KG1 (cell line): ENCODE measurements at places on chromosomes 3 and 15.

DNA sequence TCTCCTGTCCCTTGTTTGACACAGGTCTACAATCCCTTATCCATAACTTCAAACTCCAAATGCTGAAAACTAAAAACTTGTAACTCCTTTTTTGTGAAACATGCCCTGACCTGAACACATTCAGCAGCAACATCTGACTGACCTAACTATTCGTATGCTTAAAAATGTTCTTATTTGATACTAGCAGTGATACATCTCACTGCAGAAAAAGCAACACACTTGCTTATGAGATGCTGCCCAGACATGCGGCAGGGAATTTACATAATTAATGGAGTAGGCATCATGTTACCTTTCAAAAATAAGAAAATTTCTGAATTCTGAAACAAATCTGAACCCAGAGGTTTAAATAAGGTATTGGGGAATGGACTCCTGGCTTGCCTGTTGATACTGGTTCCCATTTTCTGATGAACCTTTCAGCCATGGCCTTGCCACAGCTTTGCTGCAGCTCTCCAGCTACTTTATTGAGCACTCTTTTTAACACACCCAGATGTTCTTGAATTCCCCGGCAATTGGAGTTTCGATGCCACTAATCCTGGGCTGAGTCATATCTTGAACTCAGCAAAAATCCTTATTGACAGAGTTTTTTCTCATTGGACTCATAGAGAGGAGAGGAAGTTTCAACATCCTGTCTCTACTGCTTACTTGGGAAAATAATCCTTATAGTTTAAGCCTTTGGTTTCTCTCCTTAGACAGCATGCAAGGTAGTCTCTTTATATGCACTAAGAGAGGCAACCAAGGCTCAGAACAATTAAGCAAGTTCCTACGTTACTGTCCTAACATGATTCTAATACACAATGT lies 296.6 kb upstream of the LMCD1 start:
- no peak for DNase-seq

- DNase-seq: no peak
Measured at GRCh38 chr3:58001979-58002378, 6.2 kb upstream of the FLNB start.

GRCh38 chr3:53519065-53519709 lies 24.8 kb downstream of the CACNA1D start:
- no peak for DNase-seq

DNA sequence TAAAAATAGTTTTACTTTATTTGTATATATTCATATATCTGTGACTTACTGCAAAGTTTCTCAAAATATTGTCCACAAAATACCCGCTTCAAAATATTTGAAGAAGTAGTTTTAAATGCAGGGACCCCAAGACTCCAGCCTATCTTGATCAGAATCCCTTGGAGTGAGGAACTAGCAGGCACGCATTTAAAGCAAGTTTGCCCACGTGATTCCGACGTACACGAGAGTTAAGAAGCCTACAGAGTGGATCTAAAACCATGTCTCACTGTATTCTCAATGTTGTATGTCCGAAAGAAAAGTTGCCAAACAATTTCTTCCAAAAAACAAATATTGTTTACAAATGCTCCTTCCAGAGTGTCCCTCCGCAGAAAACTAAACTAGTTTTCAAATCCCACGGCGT lies 1.7 kb downstream of the GABRB3 start:
- no peak for DNase-seq

- DNase-seq: no peak
Measured at GRCh38 chr3:152076148-152076547, 192.6 kb upstream of the MBNL1 start.

GRCh38 chr3:179141890-179142289 lies 6.3 kb upstream of the PIK3CA start:
- DNase-seq: no peak

DNA sequence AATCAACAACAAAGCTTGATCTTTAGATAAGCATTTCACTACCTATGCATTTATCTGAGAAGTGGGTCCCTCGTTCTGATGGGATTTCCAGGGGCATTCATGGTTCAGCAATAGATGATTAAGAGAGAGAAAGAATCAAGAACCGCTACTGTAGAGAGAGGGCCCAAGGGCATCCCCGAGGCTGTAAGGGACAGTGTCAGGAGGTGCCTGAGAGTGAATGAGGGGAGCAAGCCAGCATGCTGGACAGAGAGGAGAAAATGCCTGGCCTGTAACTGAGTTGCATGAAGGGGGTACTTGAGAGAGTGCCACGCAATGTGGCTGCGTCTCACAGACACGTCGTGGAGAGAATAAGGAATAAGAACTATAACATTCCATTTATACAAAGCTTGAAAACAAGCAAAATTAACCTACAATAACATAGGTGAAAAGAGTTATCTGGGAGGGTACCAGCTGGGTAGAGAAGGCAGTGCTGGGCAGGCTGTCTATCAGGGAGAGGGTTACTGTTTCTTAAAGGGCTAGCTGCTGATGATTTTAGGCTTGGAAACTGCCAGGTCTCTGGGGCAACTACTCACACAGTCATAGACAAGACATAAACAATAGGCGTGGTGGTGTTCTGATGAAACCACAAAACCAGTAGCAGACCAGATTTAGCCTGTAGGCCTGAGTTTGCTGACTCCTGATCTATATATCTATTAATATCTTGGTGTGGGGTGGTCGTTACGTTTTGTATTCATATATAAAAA lies 374.6 kb upstream of the CFAP20DC start:
- DNase-seq: no peak

- no peak for DNase-seq
Measured at GRCh38 chr3:192812743-192813383, 85.5 kb upstream of the FGF12 start.

- no peak for DNase-seq
Measured at GRCh38 chr3:47782446-47783308, 984 bp upstream of the SMARCC1 start.

GRCh38 chr15:63476229-63476632 lies 28.2 kb upstream of the USP3 start:
- DNase-seq: no peak

DNA sequence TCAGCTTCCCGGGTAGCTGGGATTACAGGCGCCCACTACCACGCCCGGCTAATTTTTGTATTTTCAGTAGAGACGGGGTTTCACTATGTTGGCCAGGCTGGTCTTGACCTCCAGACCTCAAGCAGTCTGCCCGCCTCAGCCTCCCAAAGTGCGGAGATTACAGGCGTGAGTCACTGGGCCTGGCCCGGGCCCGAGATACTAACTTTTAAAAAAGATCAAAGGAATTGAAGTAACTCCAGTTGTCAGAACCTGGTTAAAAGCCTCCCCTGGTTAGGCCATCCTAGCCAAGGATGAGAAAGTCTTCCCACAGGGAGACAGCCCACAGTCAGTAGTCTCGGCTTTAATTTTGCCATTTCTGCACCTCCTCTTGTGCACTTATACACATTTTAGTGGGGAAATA lies 212.3 kb upstream of the MCTP2 start:
- no peak for DNase-seq

GRCh38 chr3:129123314-129124060 lies 1.9 kb upstream of the RAB43 start:
- no peak for DNase-seq

- no peak for DNase-seq
Measured at GRCh38 chr3:38658841-38659240, 9.4 kb upstream of the SCN5A start.

DNA sequence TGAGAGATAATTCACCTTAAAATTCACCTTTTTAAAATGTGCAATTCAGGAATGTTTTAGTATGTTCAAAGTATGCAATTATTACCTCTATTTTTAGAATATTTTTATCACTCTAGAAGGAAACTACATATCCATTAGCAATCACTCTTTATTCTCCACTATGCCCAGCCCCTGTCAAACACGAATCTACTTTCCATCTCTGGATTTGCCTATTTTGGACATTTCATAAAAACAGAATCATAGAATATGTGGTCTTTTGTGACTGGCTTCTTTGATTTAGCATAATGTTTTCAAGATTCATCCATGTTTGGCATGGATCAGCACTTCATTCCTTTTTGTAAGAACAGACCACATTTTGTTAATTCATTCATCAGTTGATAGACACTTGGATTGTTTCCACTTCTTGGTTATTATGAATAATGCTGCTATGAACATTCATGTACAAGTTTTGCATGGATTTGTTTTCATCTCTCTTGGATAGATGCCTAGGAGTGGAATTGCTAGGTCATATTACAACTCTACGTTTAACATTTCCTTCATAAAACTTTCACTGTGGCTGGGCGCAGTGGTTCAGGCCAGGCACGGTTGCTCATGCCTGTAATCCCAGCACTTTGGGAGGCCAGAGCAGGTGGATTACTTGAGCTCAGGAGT lies 12.7 kb downstream of the HMCES start:
- no peak for DNase-seq
